Right cardiac atrium (tissue), 5 donors: ENCODE measurements at places on chromosomes 5 and 9. TPM values are rescaled to one million over a fixed set of nuclear protein-coding genes. Genes with fewer than 3 reads are reported as not detected.

DNA sequence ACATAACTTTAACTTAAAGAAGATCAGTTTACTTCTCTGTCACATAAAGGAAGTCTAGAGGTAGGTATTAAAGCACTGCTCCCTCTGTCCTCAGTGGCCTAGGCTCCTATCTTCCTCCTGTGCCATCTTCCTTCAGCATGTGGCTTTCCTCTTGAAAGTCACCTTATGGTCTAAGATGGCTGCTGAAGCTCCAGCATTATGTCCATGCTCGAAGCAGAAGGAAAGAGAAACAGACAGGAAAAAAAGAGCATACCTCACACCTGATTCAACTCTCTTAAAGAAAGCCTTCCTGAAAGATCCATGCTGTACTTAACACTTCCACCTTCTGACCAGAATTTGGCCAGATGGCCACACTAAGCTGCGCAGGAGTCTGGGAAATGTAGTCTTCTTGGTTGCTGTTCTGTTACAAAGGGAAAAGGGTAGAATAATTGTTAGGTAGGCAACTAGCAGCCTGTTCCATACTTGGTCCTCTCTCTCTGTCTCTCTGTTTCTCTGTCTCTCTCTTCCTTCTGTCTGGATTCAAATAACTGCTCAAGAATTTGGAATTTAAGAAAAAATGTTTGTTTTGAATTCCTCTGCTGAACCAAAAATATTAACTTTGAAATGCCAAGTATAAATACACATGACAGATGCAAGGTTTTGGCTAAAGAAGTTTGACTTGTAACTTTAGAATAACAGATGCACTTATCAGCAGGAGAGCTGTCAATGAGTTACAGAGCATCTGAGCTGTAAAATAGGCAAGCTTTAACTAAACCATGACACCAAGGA lies 16.0 kb downstream of the TMEM174 start:
- DNase-seq, result no peak

Gene ITGA2
- total RNA-seq, result 2.0 TPM

Gene SLC36A2
- total RNA-seq, result not detected

Gene GPR21
- not detected for total RNA-seq

Gene NEUROG1
- total RNA-seq, result not detected

DNA sequence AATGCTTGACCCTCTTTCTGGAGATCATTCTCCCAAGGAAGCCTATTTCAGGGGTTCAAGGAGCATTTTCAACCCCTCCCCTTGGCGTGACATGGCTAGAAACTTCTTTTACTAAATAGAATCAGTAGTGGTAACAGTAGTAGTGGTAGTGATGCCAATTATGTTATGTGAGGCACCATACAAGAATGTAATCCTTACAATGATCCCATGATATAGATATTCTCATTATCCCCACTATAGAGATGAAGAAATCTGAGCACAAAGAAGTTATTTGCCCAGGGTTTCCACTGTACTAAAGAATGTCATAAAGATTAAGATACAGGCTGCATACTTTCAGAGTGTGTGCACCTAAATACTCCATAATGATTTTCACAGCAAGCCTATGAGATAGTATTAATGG lies 155.4 kb upstream of the CLINT1 start:
- no peak for DNase-seq

GRCh38 chr5:120734033-120734432 lies 269.9 kb downstream of the PRR16 start:
- DNase-seq, result peak; percentile 26

- no peak for DNase-seq
These were observed 79.3 kb downstream of the KLHL3 start for GRCh38 chr5:137656558-137656957.

- DNase-seq, result no peak
These were observed 64.5 kb downstream of the COL15A1 start for GRCh38 chr9:99008203-99008602.

DNA sequence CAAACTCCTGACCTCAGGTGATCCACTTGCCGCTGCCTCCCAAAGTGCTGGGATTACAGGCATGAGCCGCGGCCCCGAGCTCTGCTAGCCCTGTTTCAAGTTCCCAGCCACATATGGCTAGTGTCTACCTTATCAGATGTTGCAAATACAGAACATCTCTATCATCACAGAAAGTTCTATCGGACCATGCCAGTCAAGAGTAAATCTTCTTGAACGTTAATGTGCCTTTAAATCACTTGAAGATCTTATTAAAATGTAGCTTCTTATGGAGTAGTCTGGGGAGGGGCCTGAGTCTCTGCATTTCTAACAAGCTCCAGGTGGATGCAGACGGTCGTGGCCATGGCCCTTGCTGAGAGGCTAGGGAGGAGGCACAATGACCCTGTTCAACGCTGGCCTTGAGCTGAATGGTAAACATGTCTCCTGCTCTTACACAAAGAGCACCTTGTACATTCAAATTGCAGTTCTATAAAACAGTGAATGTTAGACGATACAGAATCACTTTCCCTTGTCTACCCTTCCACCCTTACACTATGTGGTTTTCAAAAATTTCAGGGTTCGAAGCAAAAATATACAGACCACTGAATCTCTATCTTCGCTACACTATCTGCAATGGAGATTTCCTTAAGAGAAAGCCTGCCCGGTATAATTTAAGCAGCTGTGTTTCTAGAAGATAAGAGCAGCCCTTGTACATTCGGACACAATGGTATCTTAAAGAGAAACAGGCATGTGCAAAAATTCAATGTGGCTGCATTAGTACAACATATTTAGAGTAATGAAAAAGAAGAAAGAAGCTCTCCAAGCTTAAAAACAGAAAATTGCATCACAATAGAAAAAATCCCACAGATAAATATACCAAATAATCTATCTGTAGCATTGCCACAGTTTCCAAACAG lies 114.1 kb downstream of the FRMD3 start:
- DNase-seq, result no peak

DNA sequence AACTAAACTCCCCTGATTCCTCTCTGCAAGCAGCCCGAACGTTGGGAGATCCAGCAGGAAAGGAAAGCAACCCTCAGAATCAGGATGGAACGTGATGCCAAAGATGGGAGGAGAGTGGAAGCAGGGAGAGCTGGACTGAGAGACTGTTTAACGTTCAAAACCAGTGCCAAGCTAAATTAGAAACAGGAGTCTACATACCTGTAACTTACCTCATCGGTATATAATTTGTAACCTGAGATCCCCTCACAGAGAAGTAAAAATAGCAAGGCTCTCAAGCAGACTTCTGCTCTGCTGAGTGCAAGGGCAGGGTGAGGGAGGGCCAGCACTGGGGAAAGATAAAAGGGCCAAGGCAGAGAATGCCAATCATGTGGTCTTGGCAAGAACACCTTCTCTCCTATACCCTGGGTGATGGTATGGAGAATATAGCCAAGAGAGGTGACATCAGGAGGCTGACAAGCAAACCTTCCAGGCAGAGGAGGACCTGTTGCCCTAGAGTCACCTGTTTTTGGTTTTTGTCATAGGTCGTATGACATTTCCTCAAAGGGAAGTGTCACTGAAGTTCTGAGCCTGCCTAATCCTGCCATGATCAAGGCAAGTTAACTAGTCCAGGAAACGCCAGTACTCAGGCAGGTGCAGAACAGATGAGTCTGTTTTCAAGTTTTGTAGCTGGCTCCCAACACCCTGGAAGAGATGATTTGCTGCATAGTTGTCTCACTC lies 472.0 kb downstream of the NFIB start:
- no peak for DNase-seq

- DNase-seq, result no peak
These were observed 71.2 kb downstream of the PLAC8L1 start for GRCh38 chr5:146034127-146034526.

DNA sequence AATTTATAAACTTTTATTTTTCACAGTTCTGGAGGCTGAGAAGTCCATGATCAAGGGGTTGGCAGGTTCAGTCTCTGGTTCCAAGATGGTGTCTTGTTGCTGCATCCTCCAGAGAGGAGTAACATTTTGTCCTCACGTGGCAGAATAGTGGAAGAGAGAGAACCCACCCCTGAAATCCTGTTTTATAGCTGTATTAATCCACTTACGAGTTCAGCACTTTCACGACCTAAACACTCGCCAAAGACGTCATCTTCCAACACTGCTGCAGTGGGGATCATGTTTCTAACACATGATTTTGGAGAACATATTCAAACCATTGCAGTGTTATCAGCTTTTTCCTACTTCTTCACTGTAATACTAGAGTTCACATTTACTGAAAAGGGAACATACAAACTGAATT lies 233.0 kb upstream of the ATP10B start:
- no peak for DNase-seq

- no peak for DNase-seq
These were observed 96.6 kb downstream of the UBAP2 start for GRCh38 chr9:33952066-33952465.

Gene REEP2
- 44.0 TPM for total RNA-seq

- DNase-seq, result no peak
These were observed 35.9 kb downstream of the ITK start for GRCh38 chr5:157216391-157217142.

- no peak for DNase-seq
These were observed 140.8 kb downstream of the CDH6 start for GRCh38 chr5:31334061-31334860.

Gene ZNG1A
- 16.3 TPM for total RNA-seq

- peak; percentile 57 for DNase-seq
These were observed 3.0 kb upstream of the SYNPO start for GRCh38 chr5:150637245-150638052.

DNA sequence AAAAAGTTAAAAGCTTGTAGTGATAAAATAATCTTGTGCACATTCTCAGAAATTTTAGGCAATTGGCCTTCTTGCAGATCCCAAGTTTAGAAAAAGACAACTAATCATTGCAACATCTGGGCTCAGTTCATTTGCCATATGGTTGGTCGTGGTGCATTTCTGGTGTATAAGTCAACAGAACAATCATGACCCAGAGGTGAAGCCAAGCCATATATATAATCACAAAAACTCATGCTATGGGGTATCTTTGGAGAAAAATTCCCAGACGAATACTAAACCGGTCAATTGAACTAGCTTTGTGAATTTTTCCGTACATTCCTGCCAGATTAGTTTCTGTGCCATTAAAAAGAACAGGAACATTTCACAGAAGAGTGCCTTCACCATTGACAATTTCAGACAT lies 50.3 kb downstream of the FYB1 start:
- no peak for DNase-seq

DNA sequence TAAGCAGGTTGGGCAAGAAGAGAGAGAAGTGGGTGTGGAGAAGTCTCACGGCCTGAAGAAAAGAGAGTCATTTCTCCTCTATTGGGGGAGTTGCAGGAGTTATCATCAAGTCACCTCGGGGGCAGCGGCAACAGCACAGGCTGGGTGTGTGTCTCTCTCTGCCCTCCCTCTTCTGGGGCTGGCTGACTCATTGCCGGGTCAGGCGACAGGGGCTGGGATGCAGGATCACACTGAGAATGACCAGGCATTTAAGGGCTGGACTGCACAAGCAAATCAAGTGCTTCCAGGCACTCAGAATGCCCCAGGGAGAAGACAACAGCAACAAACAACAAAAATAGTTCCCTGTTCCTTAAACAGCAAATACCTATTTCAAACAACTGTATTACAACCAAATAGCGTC lies 6.3 kb upstream of the EQTN start:
- peak; percentile 15 for DNase-seq

DNA sequence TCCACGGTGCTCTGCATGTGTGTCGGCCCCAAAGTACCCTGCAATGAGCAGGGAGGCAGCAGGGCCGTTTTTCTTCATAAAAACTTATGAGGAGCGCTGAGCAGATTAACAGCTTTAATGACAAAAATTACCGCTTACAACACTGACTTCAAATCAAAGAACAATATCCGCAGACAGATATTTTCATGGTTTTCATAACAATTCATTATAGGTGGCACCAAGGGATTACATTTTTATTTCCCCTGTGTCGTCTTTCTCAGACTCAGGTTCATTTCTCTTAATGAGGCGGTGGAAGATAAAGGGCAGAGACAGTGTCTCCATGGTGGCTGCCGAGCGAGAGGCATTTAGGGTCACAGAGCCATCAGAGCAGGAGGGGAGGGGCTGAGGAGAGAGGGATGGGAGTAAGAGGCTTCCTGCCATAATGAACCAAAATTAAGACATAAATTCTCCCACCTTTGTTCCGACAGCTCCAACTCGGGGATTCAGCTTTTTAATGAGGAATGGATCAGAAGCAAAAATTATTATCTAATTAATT lies 240.7 kb upstream of the CLINT1 start:
- no peak for DNase-seq

Gene DIAPH1
- total RNA-seq, result 19.1 TPM

GRCh38 chr5:176577312-176578176 lies 28.4 kb downstream of the CDHR2 start:
- DNase-seq, result no peak

Gene HINT1
- total RNA-seq, result 184 TPM
